ENCODE measurements at places on chromosomes 3 and 15.

GRCh38 chr3:37646865-37647264 lies 214.8 kb upstream of the CTDSPL start:
- no peak for DNase-seq

- DNase-seq, result peak; percentile 30
Measured at GRCh38 chr3:64319391-64319790, 94.1 kb upstream of the PRICKLE2 start.

- peak; percentile 45 for DNase-seq
Measured at GRCh38 chr15:77634266-77634962, 1.7 kb upstream of the LINGO1 start.

GRCh38 chr15:83158393-83158792 lies 49.2 kb downstream of the HDGFL3 start:
- no peak for DNase-seq

DNA sequence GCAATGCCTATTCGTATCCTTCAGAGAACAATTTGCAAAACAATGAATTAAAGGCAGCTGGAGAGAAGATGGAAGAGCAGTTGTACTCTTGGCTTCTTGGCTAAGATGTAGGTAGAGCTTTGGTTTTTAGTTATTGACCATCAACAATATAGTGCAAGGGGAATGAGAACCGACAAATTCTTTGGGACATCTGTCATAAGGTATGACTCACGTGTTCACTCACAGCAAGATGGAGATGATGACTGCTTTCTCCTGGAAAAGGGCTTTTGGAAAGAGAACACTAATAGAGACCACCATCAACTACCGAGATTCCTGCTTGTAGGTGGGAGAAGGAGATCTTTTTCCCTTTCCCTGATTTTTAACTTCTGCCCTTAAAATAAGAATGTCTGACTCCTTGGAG lies 234.9 kb downstream of the NTRK3 start:
- no peak for DNase-seq

All from HFFc6 (cell line).